ENCODE measurements at places on chromosomes 13 and 19.

DNA sequence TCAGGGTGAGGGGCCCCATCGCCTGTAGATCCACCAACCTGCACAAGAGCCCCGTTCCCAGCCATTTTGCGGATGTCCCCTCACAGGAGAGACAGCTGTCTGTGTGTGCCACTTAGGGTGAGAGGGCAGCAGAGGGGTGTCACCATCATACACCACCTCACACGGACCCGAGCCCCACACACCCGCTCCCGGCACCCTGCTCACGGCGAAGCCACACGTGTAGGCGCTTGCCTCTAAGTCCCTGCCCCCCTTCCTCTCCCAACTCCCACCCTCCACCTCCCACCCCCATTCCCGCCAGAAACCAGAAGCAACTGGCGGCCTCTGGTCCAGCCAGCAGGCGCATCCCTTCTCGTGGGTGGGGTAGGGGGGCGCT, 4.0 kb upstream of the DPF1 start:
- no peak for DNase-seq

DNA sequence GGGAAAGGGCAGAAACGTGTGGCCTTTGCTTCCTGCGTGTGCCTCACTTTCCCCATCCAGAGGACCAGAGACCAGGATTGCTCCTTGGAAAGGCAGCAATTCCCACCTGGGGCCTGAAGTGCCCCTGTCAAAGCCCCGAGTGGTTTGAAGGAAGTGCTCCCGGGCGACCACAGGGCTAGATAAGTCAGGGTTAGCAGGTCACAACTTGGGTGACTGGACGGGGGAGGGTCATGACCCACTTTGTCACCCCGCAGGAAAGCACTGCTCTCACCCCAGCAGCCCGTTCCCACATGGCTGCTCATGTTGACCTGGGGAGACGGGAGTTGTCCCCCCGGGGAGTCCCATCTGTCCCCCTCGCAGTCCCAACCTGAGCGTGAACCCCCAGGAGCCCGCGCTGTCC, 459 bp downstream of the PRAM1 start:
- DNase-seq, result no peak

DNA sequence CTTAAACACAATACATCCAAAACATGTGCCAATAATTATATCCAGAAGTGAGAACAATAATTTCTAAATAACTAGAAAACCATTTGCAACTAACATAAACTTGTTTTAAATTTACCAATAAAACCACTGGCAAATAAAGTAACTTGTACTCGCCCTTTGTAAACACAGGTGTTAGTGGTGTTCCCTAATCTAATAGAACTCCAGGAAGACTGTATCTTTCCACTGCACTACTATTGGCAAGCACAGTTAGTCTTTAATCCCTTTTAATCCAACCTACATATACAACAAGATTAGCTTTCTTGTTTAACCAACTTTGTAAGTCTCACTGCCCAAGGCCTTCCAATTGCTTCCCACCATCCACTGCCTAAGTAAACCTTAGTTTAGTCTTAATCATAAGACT, 79.5 kb downstream of the PCDH9 start:
- no peak for DNase-seq

GRCh38 chr13:99224021-99224420, 23.4 kb downstream of the UBAC2 start:
- no peak for DNase-seq

DNA sequence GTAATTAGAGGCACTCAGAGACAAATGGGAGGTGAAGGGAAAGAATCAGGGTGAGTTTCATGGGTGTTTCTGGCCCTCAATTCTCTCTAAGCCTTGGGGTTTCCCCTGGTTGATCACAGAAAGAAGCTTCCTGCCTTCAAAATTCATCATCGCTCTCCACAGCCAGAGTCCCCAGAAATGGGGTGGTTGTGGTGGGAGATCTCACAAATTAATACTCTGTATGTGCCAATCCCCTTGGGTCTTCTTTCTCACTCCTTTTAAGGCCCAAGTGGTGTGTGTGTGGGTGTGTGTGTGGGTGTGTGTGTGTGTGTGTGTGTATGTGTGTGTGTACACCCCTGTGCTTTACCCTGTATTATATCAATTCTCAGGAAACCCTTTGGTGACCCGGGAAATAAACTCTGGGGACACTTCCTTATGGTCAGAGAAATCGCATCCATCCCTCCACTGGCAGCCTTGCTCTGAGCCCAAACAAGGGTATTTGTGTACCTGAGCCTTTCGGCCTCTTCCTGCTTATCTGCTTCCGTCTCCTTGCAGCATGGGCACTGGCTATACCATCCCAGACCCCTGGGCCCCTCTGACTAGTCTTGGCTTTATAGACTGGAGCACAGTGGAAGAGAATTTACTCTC, 2.8 kb upstream of the FCGBP start:
- DNase-seq, result no peak

GRCh38 chr19:18070181-18070580, 16.6 kb downstream of the IL12RB1 start:
- DNase-seq, result no peak

GRCh38 chr13:106802917-106803316, 235.0 kb upstream of the ARGLU1 start:
- no peak for DNase-seq

GRCh38 chr13:44211286-44211685, 162.3 kb upstream of the SERP2 start:
- no peak for DNase-seq

- DNase-seq, result no peak
These were observed 2.4 kb downstream of the CD320 start for GRCh38 chr19:8305798-8306197.

DNA sequence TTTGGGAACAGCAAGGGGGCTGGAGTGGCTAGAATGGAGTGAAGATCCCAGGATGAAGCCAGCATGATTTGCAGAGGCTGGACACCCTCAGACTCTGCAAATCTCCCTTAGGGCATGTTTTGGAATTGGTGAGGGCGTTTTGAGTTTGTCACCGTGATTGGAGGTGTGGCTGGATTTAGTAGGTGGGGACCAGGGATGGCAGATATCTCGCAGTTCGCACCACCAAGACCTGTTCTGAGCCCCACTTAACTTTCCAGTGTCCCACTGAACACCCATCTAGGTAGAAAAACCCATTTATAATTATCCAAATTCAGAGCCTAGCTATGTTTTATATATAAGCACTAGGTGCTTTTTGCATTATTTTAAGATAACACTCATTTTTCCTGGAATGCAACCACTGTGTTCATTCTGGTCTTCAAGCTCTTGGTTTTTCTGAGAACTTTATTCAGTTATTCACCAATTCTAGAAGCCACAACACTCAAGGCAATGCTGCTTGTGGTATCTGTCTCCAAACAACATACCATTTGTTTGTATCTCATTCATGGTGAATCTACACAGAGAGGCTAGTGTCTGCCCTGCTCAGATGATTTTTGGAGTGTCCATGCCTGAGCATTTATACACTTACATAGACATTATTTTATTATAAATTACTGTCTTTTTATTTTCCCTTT, 3.0 kb upstream of the NANOS2 start:
- DNase-seq, result no peak

GRCh38 chr13:20151016-20151415, 9.8 kb downstream of the GJA3 start:
- DNase-seq, result no peak
